Gastrocnemius medialis (tissue), 4 donors: ENCODE measurements at places on chromosomes 11 and 22. TPM values are rescaled to one million over a fixed set of nuclear protein-coding genes. Genes with fewer than 3 reads are reported as not detected.

Gene ADM2
- total RNA-seq = not detected

Gene OR8D1
- total RNA-seq = not detected

- DNase-seq = no peak
Observed at GRCh38 chr11:133228471-133229329, 303.6 kb downstream of the OPCML start.

- DNase-seq = no peak
Observed at GRCh38 chr11:10558288-10558687, 10.2 kb downstream of the LYVE1 start.
